Caco-2 (cell line): ENCODE measurements at places on chromosomes 3 and 15. TPM values are rescaled to one million over a fixed set of nuclear protein-coding genes. Genes with fewer than 3 reads are reported as not detected.

DNA sequence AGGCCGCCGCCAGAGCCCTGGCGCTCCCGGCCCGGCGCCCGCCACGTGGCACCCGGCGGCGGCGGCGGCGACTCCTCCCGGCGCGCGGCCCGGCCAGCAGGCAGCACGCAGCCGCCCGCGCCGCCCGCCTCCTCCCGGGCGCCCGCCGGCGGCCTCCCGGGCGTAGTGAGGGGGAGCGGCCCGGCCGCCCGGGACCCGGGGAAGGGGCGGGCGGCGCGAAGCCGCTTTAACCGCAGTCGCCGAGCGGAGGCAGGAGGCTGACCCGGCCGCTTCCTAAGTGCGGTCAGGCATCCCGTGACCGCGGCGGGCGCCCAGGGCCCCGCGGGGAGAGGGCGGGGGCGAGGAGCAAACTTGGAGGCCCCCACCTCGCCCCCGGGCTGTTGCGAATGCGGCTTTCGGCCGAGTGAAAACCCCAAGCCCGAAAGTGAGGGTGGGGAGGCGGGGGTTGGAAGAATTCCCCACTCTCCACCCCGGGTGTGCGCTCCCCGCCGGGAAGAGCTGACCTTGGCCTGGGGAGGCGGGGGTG, 1.7 kb upstream of the HES1 start:
- peak overlapping the region; percentile 95 for H3K27ac ChIP-seq
- peaks cover 40% of the 10 kb centered on the region for H3K4me1 ChIP-seq
- peaks cover 7% of the 10 kb centered on the region for H3K36me3 ChIP-seq
- peak; percentile 92 for DNase-seq
- H3K27me3 ChIP-seq, result no peaks in the 10 kb centered on the region
- H3K4me3 ChIP-seq, result peak overlapping the region; percentile 61

TERC gene
- total RNA-seq, result 17.1 and 19.0 TPM in 2 replicates

SLC15A2 gene
- total RNA-seq, result 3.8 and 4.7 TPM in 2 replicates

GPR87 gene
- 0.18 and 0.28 TPM in 2 replicates for total RNA-seq

DNA sequence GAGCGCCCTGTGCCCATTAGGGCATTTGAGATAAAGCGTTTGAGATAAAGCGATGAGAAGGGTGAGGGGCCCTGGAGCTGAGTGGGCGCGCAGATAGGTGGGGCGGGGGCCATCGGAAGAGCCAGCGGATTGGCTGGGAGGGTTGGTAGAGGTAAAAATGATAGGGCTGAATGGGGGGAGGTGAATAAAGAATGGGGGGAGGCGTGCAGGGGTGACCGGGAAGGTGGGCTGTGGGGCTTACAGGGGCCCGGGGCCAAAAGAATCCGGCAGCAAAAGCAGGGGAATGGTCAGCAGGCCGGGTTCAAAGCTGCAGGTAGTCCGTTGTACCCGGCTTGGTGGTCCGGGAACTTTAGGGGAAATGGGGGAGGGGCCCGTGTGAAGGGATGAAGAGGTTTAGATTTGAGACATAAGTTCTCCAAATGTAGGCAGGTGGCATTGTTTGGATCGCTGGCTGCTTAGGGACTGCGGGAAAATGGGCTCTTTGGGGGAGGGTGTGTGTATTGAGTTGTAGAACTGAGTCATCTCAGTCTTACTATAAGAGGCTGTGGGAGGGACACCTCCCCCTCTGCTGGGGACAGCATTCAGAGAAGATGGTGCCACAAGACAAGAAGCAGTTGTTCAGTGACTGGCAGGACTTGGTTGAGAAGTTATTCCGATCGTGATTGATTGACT, 610 bp downstream of the ARID3B start:
- H3K27me3 ChIP-seq, result no peaks in the 10 kb centered on the region
- peak; percentile 44 for DNase-seq
- no peaks in the 10 kb centered on the region for H3K36me3 ChIP-seq

- DNase-seq, result no peak
- no peaks in the 10 kb centered on the region for H3K36me3 ChIP-seq
- H3K4me1 ChIP-seq, result peaks cover 16% of the 10 kb centered on the region; the same call in 1 of the 2 replicates
- H3K27me3 ChIP-seq, result no peaks in the 10 kb centered on the region
- H3K27ac ChIP-seq, result no peak overlapping the region
Measured at GRCh38 chr15:89829616-89830440, 15.2 kb upstream of the ANPEP start.

GOLGA8T gene
- total RNA-seq, result not detected in 2 replicates

GRCh38 chr3:19149368-19149767, 1.1 kb downstream of the KCNH8 start:
- H3K4me3 ChIP-seq, result no peak overlapping the region
- H3K4me1 ChIP-seq, result 0 out of 2 replicates have a peak, but pooled peaks cover 4% of the 10 kb centered on the region
- DNase-seq, result no peak
- H3K36me3 ChIP-seq, result no peaks in the 10 kb centered on the region
- H3K27ac ChIP-seq, result no peak overlapping the region
- no peaks in the 10 kb centered on the region for H3K27me3 ChIP-seq

EPHB3 gene
- 5.6 and 6.9 TPM in 2 replicates for total RNA-seq
